Activated T-helper 2 cell treated with anti-CD3 and anti-CD28 coated beads, Interferon-gamma antibody, Interleukin-2, Interleukin-4, amounts not matched to agents 10 μg/mL and 5 μg/mL and 100 μg/mL, durations not matched to agents 14 hours and 24 hours and 36 hours (primary cell): ENCODE measurements at places on chromosomes 13 and 19. TPM values are rescaled to one million over a fixed set of nuclear protein-coding genes. Genes with fewer than 3 reads are reported as not detected.

- H3K4me3 ChIP-seq = no peak overlapping the region
- H3K4me1 ChIP-seq = peaks cover 22% of the 10 kb centered on the region
- no peaks in the 10 kb centered on the region for H3K27me3 ChIP-seq
- DNase-seq = no peak
- no peaks in the 10 kb centered on the region for H3K36me3 ChIP-seq
These were observed 71.1 kb upstream of the RFC3 start for GRCh38 chr13:33746867-33747266.

- H3K27ac ChIP-seq = no peak overlapping the region
- no peak overlapping the region for H3K4me3 ChIP-seq
- H3K27me3 ChIP-seq = peaks cover 12% of the 10 kb centered on the region
- H3K36me3 ChIP-seq = no peaks in the 10 kb centered on the region
- no peak for DNase-seq
- H3K4me1 ChIP-seq = peaks cover 16% of the 10 kb centered on the region
These were observed 2.6 kb downstream of the GPR42 start for GRCh38 chr19:35373492-35373891.

- no peaks in the 10 kb centered on the region for H3K27me3 ChIP-seq
- H3K36me3 ChIP-seq = no peaks in the 10 kb centered on the region
- H3K4me3 ChIP-seq = no peak overlapping the region
- H3K4me1 ChIP-seq = no peaks in the 10 kb centered on the region
- no peak for DNase-seq
- no peak overlapping the region for H3K27ac ChIP-seq
These were observed 90.2 kb upstream of the RNF113B start for GRCh38 chr13:98267080-98267912.

DNA sequence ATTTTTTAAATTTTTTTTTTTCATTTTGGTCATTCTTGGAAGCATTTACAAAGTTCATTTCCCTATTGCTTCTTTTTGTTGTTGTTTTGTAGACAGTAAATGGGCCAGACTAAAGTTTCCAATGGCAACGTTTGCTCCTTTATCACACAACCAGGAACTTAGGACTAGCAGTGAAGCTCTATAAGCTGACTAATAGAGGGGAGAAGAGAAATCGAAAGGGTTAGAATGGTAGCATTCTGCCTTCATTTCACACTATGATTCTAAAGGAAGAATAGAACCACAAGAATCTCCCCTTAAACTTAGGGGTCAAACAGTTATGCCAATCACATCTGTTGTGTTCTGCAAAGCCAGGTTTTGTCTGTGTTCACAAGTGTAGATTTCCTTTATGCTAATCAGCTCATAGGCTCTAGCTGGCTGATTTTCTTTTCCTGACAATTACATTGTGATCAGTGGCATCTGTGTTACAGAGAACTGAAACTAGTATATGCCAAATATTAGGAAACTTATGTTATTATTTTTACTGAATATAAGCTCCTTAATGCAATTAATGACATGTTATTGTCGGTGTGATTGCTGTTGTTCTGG lies 467.3 kb downstream of the DACH1 start:
- H3K36me3 ChIP-seq = no peaks in the 10 kb centered on the region
- no peaks in the 10 kb centered on the region for H3K27me3 ChIP-seq
- no peak overlapping the region for H3K4me3 ChIP-seq
- no peak for DNase-seq

- no peak overlapping the region for H3K27ac ChIP-seq
- H3K27me3 ChIP-seq = peaks cover 39% of the 10 kb centered on the region
- DNase-seq = no peak
- H3K4me1 ChIP-seq = peaks cover 5% of the 10 kb centered on the region
- H3K4me3 ChIP-seq = no peak overlapping the region
These were observed 5.1 kb downstream of the NOTCH3 start for GRCh38 chr19:15195371-15196334.

The ZNF534 gene
- total RNA-seq = not detected in 2 replicates

The IZUMO4 gene
- total RNA-seq = 7.6 and 9.5 TPM in 2 replicates

The RNF6 gene
- 44.3 and 48.0 TPM in 2 replicates for total RNA-seq
